ENCODE measurements at places on chromosomes 13 and 19. TPM values are rescaled to one million over a fixed set of nuclear protein-coding genes. Genes with fewer than 3 reads are reported as not detected.

The LCP1 gene
- polyA plus RNA-seq: 1,622 TPM

The RPL13A gene
- polyA plus RNA-seq: 1,463 TPM

The FGF9 gene
- polyA plus RNA-seq: 1.5 TPM

The DENND1C gene
- 45.3 TPM for polyA plus RNA-seq

GRCh38 chr13:105599477-105600037, 935.9 kb downstream of the EFNB2 start:
- DNase-seq: no peak

GRCh38 chr13:55887561-55887960, 1253.2 kb upstream of the PRR20A start:
- no peak for DNase-seq

DNA sequence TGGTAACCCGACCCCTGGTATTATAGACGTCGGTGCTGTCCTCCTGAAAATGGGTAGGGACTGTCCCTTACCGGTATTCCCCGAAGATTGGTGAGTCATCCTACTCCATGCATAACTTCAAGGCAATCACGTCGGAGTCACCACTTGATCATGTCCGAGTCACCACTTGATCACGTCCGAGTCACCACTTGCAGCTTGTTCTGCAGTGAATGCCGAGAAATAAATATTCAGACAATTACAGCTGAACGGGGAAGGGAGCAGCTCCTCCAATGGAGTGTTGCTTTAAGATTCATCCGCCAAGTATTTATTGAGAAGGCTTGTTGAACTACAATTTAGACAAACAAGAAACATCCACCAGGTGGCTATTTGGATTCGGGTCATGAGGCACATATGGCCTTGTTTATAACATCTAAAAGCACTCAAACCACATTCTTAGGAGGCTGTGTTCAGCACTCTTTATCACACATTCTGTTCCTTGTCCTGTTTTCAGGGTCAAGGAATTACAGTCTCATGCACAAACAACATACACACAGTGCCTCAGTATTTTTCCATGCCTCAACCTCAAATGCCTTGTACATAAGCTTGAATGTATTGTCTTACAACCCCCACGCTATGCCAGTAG, 43.1 kb downstream of the ZNF726 start:
- no peak for DNase-seq

DNA sequence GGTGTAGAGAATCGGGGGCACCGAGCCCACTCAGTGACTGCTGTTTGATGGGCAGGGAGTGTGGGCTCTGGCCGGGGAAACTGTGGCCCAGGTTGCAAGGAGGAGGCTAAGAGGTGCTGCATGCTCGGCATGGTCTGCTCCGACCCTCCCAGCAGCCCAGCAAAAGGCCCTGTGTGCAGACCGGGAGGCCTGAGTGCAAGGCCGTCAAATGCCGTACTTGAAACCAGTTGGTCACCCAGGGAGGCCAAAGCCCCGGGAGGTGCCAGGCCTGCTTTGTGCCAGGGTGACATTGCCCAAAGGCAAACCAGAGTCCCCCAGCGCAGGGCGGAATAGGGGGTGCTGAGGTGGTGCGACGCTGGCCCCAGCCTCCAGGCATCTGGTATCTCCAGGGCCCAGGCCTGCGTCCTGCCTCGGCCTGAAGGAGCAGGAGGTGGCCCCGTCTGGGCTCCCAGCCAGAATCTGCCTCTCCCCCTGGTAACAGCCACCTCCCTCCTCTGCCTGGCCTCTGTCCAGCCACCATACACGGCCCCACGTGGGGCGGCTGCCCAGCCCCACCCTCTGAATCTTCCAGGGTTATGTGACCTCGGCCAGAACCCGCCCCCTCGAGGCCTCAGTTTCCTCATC, 4.0 kb downstream of the PIK3R2 start:
- DNase-seq: no peak

DNA sequence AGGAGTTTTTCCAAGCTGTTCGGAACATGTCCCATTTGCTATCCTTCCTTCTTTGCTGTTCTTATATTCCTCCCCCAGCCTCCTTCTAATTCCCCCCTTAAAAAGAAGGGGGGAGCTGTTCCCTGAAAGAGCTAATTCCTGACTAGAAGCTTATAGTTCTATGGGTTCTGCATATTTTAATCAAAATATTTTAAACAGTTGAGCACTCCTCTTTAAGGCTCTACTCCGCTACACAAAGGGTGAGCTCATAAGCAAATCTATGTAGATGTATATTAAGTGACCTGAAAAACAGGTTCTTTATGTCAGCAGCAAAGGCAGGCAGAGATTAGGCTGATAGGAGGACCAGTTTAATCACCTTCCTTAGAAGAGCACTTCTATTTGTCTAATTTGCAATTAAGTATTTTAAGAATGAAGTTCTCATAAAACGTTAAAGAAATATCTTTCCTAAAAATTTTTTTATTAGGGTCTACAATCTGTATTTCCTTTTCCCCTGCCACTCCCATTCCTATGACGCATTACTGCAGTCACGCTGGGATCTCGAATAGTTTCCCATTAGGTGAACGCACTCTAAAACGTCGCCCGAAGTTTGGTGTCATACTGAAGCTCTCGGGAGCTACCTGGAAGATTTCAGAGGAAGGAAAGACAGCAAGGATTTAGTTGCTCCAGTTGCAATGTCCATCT, 5.2 kb downstream of the EFNB2 start:
- no peak for DNase-seq

DNA sequence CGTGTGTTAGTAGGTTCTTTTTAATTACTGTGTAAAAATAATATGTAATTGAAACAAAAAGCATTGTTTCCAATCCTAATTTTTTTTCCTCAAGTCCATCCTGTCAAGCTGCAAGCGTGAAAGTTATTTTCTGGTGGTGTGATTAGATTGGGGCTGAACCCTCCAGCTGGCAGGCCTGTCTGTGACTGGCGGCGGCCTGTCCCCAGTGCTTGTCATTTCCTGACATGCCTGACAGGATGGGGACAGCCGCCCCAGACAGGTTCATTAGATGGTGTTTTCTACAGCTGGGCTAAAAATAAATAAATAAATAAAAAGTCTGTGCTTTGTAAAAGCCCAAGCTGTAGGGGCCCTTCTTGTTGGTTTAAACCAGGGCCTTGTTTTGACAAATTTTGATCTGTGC, 53.7 kb upstream of the MAB21L1 start:
- no peak for DNase-seq

GRCh38 chr13:69946511-69946910, 161.1 kb upstream of the ATXN8OS start:
- DNase-seq: no peak

DNA sequence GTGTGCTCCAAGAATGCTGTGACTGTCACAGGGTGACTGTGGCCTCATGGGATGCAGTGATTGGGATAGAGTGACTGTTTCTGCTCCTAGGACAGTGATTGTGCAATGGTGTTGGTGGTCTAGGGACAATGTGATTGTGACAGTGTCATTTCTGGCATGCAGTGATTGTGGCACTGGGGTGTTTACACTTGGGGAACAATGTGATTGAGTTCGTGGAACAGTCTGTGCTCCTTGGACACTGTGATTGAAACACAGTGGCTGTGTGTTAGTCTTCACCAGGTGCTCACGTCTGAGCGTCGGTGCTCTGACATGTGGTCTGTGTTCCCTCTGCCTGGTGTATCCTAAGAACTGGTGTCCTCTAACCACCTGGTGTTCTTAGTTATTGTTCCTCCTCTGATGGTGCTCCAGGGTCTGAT, 1.7 kb downstream of the PDE4A start:
- no peak for DNase-seq

DNA sequence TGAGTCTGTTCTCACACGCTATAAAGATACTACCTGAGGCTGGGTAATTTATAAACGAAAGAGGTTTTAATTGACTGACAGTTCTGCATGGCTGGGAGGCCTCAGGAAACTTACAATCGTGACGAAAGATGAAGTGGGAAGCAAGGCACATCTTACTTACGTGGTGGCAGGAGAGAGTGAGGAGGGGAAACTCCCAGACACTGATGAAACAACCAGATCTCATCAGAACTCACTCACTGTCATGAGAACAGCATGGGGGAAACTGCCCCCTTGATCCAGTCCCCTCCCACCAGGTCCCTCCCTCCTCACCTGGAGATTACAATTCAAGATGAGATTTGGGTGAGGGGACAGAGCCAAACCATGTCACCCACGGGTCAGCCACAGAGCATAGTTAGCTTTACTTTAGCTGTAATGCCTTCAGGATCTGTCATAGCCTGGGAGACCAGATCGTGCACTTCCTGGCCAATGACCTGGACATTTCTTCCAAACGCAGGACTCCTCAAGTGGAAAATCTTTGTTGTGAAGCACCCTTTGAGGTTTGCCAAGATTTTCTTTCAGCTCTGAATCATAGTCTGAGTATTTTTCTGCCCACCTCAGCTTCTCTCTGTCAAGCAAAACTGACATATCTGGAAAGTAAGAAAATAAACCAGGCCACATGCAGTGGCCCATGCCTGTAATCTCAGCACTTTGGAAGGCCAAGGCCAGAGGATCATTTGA, 25.2 kb upstream of the HIF3A start:
- no peak for DNase-seq

GRCh38 chr13:30785191-30785850, 50.0 kb downstream of the ALOX5AP start:
- no peak for DNase-seq

DNA sequence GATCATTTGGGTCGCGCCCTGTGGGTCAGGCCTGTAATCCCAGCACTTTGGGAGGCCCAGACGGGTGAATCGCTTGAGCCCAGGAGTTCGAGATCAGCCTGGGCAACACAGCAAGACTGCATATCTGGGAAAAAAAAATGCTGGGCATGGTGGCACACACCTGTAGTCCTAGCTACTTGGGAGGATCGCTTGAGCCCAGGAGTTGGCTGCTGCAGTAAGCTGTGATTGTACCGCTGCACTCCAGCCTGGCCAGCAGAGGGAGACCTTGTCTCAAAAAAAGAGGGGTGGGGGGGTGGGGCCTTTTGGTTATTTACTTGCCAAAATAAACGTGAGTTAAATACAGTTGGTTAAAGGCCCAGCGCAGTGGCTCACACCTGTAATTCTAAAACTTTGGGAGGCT, 9.8 kb upstream of the ZNF544 start:
- no peak for DNase-seq

DNA sequence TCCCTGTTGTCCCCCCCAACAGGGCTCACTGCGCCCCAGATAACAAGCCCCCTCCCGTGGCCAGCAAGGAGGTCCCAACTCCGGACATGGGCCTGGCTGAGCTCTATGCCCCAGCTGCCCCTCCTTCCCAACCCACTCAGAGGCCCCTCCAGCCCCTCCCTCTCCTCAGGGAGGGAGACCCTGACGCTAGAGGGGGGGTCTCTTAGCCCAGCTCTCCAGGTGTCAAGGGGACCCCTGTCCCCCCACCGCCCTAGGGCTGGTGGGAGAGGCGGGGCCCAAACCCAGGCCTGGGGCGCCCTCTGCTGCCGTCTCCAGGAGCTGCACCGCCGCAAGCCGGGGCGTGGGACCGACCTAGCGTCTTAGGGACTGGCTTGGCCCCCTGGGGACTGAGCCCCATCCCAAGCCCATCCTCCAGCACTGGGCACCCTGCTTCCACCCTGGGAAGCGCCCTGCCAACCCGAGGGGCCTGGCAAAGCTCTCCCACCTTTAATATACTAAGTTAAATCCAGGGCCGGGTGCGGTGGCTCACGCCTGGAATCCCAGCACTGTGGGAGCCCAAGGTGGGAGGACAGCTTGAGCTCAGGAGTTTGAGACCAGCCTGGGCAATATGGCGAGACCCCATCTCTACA, 1.4 kb downstream of the GRIN3B start:
- DNase-seq: no peak

GRCh38 chr19:7996883-7997282, 8.6 kb downstream of the ELAVL1 start:
- DNase-seq: no peak

DNA sequence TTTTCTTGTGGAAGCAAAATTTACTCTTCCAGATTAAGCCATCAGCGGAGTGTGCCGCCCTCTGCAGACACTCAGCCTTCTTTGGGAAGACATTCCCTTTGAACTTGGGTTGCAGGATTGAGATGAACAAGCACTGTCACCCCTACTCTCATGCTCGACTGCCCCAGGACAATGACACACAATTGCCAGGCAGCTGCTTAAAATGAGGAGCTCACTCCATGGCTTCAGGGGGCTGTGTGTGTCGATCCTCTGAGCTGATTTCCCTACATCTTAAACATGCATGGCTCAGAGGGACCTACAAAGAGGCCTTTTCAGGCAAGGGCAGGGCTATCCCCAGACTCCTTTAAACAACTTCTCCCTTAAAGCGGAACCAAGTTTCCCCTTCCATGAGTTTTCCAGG, 107.5 kb upstream of the MBNL2 start:
- DNase-seq: no peak

DNA sequence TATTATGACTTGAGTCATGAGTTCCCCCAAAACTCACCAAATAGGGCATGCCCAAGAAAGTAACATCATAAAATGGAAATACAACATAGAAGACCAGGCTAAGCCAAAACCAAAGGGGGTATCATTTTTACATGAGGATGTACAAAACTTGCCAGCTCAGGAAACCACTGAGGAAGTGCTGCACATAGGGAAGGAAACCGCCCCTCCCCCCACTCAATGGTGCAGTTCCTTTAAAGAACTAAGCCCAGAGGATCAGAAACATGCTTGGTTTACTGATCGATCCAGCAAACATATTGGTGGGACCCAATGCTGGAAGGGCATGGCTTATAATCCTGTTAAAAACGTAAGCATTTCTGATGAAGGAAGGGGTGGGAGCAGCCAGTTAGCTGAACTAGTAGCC, 4.2 kb upstream of the ZNF486 start:
- DNase-seq: no peak

DNA sequence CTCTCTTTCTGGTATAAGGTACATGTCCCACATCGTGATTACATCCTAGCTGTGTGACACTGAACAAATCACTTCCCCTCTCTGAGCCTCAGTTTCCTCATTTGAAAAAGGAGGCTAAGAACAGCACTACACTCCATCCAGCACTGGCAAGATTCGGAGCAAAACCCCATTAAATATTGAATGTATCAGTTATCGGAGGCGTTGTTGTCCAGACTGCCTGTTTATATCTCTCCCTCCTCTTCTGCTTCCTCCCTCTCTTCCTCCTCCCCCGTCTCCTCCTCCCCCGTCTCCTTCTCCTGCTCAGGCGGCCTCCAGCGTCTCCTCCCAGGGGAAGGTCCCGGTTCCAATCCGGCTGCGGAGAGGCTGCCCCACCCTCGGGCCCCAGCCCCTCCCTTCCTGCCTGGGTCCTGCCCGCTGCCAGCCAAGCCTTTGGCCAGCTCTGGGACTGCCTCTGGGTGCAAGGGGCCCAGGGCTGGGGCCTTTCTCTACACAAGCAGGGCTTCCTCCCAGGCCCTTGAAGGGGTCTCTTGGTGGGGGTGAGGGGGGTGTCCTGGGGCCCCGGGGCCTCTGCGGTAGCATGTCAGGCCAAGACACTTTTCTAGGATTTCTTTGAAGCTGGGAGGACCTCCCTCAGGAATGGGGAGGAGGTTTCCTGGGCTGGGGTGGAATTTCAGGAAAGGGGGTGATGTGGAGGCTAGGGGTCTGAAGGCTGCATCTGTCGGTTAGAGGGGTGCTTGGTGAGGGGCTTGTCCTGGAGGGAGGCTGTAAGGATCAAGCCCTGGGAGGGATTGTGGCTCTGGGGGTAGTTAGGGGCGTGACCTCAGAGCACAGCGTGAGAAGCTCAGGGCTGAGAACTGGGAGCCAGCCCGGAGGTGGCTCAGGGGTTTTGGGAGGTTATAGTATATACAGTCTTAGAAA, 1.9 kb downstream of the RRAS start:
- no peak for DNase-seq
